ENCODE measurements at places on chromosomes 12 and 14. TPM values are rescaled to one million over a fixed set of nuclear protein-coding genes. Genes with fewer than 3 reads are reported as not detected.
A peak's percentile ranks its signal among the peaks of the same experiment; 100 is the strongest.

DNA sequence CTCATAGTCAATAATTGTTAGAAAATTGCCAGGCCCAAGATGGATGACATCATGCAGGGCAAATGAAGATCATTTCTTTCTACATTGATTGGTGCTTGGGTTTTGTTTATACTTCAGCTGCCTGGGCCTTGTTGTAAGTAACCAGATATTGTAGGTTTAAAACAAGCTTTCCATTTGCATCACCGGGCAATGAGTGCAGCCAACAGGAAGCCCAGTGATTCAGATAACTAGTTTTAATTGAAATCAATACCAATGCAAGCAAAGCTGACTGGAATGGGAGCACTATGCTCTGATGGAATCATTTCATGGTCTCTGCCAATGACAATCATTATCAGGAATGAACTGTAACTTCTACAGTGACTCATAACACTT lies 279.3 kb downstream of the DUSP6 start:
- H3K27ac ChIP-seq, result no peak overlapping the region
- H3K4me1 ChIP-seq, result peaks cover 8% of the 10 kb centered on the region
- DNase-seq, result no peak
- H3K27me3 ChIP-seq, result peaks cover 1% of the 10 kb centered on the region

DNA sequence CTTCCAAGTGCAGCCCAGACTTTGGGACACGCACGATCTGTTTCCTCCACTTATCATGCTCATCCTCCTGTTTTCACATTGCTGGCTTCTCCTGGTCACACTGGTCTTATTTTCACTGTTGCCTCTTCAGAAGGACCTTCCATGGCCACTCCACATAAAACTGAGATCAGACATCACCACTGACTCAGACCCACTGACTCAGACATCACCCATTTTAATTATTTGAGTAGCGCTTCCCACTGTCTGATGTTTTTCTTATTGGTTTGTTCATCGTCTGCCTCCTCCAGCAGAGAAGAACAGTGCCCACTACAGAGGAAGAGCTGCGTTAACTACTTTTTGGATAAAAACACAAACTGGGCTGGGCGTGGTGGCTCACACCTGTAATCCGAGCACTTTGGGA lies 270.5 kb upstream of the PWP1 start:
- H3K4me3 ChIP-seq, result no peak overlapping the region
- H3K27ac ChIP-seq, result no peak overlapping the region
- no peaks in the 10 kb centered on the region for H3K27me3 ChIP-seq
- DNase-seq, result no peak
- H3K36me3 ChIP-seq, result no peaks in the 10 kb centered on the region

DNA sequence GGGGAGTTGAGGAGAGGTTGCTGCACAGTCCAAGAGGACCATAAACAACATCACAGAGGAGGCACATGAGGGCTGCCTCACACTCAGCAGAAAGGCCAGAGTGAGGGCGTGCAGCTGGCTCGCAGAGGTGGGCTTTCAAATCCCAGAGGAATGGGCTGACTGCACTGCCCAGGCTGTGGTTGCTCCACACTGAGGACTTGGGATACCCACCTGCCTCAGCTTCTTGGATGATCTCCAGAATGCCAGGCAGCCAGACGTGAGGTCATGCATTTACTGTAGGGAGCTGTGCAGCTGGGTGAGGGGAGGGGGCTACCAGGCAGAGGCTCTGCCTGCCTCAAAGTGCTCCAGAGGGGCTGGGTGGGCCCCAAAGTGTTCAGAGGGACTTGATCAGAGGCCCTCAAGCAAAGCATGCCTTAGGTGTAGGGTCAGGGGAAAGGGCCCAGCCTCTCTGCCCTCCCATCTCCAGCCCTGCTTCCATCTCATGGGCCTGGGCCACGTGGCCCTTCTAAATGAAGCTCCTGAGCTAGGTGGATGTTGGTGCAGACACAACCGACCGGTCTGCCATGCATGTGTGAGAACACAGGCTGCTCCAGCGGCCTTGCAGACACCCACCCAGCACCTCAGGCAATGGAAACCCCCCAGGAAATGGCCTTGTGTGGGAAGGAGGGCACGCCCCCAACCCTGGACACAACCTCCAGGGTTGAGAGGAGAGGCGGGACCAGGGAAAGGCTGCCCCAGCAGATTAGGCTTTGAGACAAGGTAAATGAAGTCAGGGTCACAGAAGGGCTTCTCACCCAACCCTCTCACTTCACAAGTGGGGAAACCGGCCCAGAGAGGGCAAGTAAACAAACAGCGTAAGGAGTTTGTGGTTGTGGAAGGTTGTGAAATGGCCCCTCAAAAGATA lies 90.8 kb downstream of the NTF3 start:
- no peaks in the 10 kb centered on the region for H3K27me3 ChIP-seq
- no peaks in the 10 kb centered on the region for H3K36me3 ChIP-seq
- no peak overlapping the region for H3K27ac ChIP-seq
- DNase-seq, result peak; percentile 34
- no peak overlapping the region for H3K4me3 ChIP-seq

- no peaks in the 10 kb centered on the region for H3K36me3 ChIP-seq
- peaks cover 6% of the 10 kb centered on the region for H3K4me1 ChIP-seq
- no peak overlapping the region for H3K4me3 ChIP-seq
Measured at GRCh38 chr14:57009585-57010515, 199.6 kb upstream of the OTX2 start.

DNA sequence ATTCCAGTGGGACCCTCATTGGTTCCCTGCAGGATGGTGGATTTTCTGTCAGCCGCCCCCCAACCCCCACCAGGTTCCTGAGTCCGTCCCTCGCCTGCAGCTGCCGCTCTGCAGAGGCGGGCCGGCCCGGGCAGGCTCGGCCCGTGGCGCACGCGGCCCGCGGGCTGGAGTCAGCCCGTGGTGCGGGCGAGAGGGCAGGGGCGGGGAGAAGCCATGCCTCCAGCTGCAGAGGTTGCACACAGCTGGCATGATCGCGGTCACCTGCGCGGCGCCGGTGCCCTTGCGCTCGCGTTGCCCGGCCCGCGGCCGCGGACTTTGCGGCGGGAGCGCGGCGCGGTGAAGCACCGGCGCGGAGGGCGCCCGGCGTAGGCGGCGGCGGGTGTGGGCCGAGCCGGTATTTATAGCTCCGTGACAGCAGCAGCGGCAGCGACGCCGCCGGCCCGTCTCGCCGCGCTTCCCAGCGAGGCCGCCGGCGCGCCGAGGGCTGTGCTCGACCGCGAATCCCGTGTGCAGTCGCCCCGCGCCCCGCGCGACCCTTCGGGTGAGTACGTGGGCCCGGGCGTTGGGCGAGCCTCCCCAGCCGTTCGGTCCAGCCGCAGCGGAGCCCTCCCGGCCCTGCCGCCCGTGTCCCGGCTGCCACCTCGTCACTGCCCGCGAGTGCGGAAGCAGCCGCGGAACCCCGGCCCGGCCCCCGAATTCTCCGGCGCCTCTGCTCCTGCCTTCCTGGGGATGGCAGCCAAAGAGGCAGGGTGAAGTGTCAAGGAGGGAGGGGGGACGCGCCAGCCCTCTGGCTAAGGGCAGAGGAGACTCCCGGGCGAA lies at the start of gene TMEM117:
TMEM117 (plus strand) TSS at position 426 of the 819 bp plus-strand sequence.
- H3K36me3 ChIP-seq, result no peaks in the 10 kb centered on the region
- DNase-seq, result no peak
- H3K27ac ChIP-seq, result no peak within 1 kb of the TSS
- H3K27me3 ChIP-seq, result peaks cover 25% of the 10 kb centered on the region

GRCh38 chr12:53735556-53735955 lies 8.3 kb upstream of the CALCOCO1 start:
- no peak overlapping the region for H3K27ac ChIP-seq
- H3K36me3 ChIP-seq, result no peaks in the 10 kb centered on the region
- H3K4me1 ChIP-seq, result no peaks in the 10 kb centered on the region
- peaks cover 54% of the 10 kb centered on the region for H3K27me3 ChIP-seq

CIPC gene
- 31.7 TPM for total RNA-seq

DNA sequence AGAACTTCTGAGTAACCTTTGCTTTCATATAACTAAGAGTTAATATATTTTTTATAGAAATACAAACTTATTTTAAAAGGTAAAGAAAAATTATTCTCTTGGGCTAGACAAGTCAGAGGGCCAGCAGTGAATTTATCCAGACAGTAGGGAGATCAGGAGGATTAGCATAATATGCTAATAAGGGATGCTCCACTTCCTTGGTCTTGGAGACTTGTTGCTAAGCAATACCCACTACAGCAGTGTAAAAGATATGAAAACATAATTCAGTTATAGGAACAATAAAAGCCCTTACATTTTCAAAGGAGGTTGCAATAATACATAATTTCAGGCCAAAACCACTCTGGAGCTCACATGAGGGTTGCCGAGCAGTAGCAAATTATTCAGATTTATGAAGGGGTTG lies 615.6 kb downstream of the KCNH5 start:
- H3K36me3 ChIP-seq, result no peaks in the 10 kb centered on the region
- H3K4me3 ChIP-seq, result no peak overlapping the region

GRCh38 chr12:2095878-2096277 lies 43.1 kb downstream of the CACNA1C start:
- peaks cover 1% of the 10 kb centered on the region for H3K27me3 ChIP-seq
- H3K4me3 ChIP-seq, result no peak overlapping the region
- no peaks in the 10 kb centered on the region for H3K4me1 ChIP-seq

GRCh38 chr14:91385224-91385623 lies 32.4 kb downstream of the CCDC88C start:
- no peak overlapping the region for H3K27ac ChIP-seq
- H3K4me3 ChIP-seq, result no peak overlapping the region
- H3K27me3 ChIP-seq, result no peaks in the 10 kb centered on the region
- no peak for DNase-seq
- peaks cover 22% of the 10 kb centered on the region for H3K4me1 ChIP-seq

DNA sequence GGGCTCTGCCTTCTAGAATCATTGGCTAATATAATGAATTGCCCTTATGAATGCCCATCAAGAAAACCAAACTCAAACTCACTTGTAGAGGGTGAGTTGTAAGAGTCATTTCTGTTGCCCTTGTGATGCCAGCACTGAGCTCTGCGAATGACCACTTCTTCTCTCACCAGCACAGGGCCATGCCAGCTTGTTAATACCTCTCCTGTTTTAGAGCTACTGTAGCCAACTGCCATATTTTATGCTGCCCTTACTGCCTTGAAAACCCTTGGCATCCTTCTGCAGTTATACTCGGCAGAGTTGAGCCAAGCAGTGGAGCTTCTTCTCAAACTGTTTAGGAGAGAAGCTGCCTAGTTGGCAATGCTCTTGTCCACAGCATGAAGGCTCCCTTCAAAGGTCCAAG lies 8.1 kb downstream of the KRT75 start:
- H3K27ac ChIP-seq, result no peak overlapping the region
- DNase-seq, result no peak
- no peaks in the 10 kb centered on the region for H3K36me3 ChIP-seq
- no peak overlapping the region for H3K4me3 ChIP-seq
- no peaks in the 10 kb centered on the region for H3K4me1 ChIP-seq

CLEC1B gene
- total RNA-seq, result not detected

AQP6 gene
- not detected for total RNA-seq

DNA sequence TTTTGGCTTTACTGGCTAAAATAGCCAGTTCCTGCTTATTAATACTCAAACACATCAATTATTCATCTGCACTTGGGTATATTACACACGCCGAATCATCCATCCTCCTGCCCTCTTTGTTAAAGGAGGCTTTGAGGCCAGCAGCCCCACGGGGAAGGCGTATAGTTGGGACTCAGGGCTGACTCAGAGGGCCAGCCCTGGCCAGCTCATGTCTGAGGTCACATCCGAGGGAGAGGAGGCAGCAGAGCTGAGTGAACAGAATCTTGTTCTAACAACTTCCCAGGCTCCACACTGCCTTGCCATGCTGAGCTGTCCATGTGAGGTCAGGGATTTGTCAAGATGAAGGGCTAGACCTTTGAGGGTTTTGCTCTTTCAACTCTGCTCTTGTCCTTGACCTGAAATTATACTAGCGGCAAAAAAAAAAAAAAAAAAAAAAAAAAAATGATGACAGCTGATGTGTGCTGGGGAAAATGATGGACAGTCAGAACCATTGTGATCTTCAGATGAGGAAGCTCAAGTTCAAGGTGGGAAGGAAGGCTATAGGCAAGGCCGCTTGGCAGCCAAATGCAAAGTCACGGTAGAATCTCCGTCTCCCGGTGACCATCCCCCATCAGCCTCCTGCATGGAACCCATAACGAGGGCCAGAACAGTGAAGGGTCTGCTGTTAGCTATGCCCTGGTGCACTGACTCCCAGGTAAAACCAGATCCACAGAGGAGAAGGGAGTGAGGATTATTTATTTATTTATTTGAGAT lies 12.5 kb upstream of the MARK3 start:
- H3K4me3 ChIP-seq, result no peak overlapping the region
- DNase-seq, result no peak
- no peaks in the 10 kb centered on the region for H3K36me3 ChIP-seq
- H3K4me1 ChIP-seq, result peaks cover 1% of the 10 kb centered on the region

TEX52 gene
- total RNA-seq, result not detected

DNA sequence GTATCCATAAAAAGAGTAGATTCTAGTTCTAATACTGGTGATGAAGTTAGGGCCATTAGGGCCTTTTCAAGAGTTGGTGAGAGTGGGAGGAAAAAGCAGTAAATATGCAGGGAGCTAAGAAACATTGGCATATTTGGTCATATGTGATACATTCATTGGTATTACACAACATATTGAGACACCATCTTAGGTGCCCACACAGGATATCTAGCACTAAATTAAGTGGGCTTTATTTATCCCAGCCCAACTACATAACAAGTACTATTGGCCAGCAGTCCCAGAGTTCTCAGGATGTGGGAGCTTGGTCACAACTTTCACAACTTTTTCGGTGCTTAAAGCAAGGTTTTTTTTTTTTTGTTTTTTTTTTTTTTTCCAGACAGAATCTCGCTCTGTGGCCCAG lies 2.0 kb upstream of the ING4 start:
- no peak overlapping the region for H3K27ac ChIP-seq
- no peak overlapping the region for H3K4me3 ChIP-seq
- peaks cover 4% of the 10 kb centered on the region for H3K4me1 ChIP-seq
- no peak for DNase-seq
- H3K36me3 ChIP-seq, result peaks cover 17% of the 10 kb centered on the region
- no peaks in the 10 kb centered on the region for H3K27me3 ChIP-seq

DNA sequence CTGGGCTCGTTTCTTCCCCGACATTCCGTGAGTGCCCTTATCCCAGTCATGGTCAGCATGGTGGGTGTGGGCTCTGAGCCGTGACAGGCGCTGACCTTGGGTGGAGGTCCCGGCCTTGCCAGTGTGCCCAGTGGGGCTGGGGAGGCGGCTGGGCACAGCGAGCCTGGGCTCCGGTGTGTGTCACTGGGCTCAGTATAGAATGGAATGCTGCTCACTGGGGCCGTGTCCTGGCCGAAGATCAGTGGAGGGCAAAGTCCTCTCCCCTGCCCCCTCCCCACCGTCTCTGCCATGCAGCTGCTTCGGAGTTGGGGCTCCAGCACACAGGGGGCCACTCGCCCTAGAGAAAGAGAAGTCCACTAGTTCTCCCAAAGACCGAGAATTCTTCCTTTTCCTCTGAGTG lies 164.4 kb downstream of the TSPAN9 start:
- H3K27me3 ChIP-seq, result no peaks in the 10 kb centered on the region
- no peak for DNase-seq
- H3K4me1 ChIP-seq, result peaks cover 3% of the 10 kb centered on the region
- no peak overlapping the region for H3K4me3 ChIP-seq
- H3K27ac ChIP-seq, result no peak overlapping the region

TSPAN9 gene
- total RNA-seq, result 29.1 TPM

EPYC gene
- not detected for total RNA-seq
